ENCODE measurements at places on chromosomes 7 and 10.

GRCh38 chr10:110802090-110802489, 69.6 kb upstream of the PDCD4 start:
- DNase-seq = no peak

GRCh38 chr7:158324397-158325360, 262.9 kb downstream of the PTPRN2 start:
- no peak for DNase-seq

DNA sequence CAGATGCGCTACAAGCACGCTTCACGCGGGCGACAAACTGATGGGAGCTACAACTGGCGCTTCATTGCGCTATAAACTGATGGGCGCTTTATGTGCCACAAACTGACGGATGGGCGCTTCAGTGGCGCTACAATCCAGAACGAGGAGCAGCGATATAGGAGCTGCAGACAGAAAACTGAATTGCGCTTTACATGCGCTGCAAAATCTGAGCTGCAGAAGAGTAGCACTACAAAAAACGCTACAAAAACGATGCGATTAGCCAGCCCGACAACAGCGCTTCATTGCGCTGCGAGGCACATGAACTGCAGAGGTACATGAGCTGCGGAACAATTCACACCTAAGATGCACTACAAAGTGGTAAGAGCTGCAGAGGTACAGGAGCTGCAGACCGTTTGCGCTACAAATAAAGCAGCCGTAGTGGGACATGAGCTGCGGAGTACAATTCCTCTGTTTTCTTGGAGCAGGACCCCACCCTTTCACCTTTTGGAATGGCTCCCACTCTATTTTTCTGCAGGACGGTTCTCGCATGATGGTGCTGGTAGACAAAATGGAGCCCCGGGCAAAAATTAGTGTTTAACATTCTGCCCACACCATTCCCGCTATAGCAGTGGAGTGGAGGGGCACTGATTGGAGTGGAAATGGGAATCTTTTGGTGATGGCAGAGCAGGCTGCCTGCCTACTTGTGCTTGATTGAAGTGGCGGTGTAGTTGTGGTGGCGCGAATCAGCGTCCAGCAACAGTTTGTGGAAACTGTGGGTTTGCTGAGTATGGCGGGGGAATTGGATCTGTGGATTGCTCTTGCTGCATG, 1.2 kb upstream of the SGCE start:
- DNase-seq = no peak

DNA sequence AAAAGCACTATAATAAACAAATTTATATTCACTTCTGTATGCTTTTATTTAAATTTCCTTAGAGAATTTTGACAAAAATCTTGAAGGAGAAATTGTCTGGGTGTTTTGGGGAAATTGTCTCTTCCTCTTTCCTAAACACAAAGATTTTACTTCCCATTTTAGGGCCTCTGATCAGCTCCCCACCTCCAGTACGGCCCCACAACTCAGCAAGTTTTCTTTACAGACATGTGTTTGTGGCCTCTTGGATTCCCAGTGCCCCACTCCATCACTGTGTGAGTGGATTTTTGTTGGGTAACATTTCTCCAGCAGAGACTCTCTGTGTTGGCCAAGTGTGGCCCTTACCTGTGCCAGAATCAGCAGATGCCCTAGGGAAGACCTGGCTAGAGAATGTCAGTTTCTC, 182.8 kb upstream of the CDC14C start:
- no peak for DNase-seq

GRCh38 chr10:87585565-87586514, 73.8 kb upstream of the PAPSS2 start:
- DNase-seq = no peak

- DNase-seq = no peak
These were observed 44.6 kb downstream of the WDR37 start for GRCh38 chr10:1100691-1101368.

GRCh38 chr7:1060315-1061072, 16.1 kb downstream of the GPR146 start:
- no peak for DNase-seq

DNA sequence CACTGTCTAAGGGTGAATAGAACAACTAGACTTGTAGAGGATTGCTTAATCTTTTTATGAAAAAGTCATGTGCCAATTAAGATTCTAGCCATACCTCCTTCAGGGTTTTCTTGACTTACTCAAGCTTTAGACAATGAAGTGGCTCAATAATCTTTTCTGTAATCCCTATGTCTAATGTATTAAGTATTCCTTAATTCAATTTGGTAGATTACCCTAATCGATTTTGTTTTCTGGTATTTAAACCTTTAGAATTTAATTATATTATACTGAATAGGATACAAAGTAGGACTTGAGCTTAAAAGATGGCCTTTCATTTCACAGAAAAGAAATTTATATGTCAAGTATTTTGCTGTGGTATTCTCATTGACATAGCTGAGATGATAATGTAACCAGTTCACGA, 597.9 kb upstream of the C7orf33 start:
- no peak for DNase-seq

- DNase-seq = no peak
These were observed 25.0 kb downstream of the ADARB2 start for GRCh38 chr10:1712314-1712713.

Measured in hypothalamus (tissue), 51 donors.